ENCODE measurements at places on chromosomes 7 and 10.

- no peak for DNase-seq
Observed at GRCh38 chr10:50634479-50634878, 10.7 kb upstream of the SGMS1 start.

DNA sequence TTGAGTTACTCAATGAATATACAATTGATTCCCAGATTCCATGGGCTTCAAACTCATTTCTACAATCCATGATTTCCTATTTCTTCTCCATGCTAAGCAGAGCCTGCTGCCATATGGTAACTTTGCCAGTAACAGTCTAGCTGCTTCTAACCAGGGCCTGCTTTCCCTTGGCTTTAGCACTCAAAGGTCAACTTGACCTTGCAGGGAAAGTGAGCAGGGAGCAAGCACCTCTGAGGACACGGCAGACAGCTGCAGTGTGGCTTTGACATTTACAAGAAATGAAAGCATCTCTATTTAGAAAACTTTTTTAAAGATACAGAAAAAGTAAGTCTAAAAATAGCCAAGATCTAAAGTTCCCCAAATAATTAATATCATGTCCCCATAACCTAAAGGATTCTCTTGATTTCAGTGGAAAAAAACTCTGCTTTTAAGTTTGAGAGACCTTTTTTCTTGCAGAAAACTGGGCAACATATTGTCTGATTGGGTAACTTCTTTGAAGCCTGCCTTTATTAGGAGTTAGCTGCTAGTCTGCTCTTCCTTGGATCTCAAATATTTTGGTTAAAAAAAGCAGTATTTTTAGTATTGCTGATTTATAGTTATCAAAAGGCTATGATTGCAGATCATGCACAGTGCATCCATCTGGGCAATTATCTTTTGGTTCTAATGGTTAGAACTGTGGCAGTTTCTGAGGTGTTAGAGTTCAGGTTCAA lies 257.9 kb downstream of the AHR start:
- DNase-seq = no peak

DNA sequence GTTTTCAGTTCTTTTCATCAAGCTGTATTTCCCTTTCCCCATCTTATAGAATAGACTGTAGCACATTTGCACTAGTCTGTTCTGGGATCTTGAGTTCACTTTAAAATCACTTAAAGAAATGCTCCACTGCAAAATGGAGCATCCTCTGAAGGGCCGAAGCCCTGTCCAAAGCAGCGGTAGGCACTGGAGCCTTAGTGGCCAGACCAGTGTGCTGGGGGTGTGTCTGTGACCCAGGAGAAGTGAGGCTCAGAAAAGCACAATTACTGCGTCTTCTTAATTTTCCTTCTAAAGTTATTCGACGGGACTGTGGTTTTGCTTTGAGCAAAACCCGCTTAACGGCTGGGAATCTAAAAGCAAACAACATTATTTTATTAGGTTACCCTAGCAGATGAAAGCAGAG lies 205.7 kb downstream of the SLC25A13 start:
- DNase-seq = no peak

GRCh38 chr10:111348076-111348475 lies 271.2 kb downstream of the ADRA2A start:
- DNase-seq = no peak

DNA sequence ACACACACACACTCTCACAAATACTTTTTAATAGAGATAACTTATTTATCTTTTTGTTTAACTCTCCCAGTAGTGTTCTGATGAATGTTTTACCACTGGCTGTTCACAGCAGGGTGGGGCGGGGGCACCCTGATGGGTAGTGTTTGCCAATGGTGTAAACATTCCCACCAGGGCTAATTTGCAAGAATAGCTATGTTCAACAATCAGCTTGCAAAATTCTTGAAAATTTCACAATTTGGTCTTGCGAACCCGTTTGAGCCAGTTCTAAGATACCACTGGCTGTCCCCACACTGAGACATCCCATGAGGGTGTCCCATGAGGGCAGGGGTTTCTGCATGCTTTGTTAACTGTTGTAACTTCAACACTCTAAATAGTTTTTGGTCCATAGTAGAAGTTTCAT lies 348.5 kb downstream of the CXCL12 start:
- DNase-seq = no peak

GRCh38 chr7:30135301-30136116 lies 723 bp downstream of the MTURN start:
- DNase-seq = peak; percentile 51

GRCh38 chr10:7306147-7306546 lies 104.7 kb downstream of the SFMBT2 start:
- peak; percentile 4 for DNase-seq
